Right renal cortex interstitium (tissue), 3 donors: ENCODE measurements at places on chromosomes 7 and 10.

DNA sequence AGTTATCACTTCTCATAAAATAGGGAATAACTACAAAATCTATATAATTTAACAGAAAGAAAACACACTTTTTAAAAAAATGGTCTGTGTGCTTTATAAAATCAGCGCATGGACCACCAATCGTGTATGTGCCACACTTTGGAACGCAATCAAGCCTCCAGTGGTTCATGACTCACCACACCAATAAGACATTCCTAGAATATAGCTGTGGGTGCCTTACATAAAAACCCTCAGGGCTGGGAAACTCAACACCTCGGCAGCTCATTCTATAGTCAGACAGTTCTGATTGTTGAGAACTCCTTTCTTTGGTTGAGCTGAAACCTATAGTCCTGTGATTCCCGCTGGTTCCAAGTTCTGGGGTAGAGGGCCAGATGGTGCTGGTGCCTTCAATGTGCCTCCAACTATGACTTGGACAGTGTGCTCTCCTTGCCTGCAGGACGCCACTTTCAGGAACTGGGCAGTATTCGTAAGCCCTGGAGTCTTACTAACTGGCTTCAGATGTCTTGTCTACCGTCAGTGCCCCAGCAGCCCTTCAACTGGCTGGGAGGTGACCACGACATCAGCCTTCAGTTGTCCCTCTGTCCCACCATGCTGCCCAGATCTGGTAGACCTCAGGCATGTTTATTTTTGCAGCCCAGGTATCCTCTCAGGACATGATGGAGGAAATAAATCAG is 135.7 kb upstream of the GDF10 start:
- DNase-seq = no peak

DNA sequence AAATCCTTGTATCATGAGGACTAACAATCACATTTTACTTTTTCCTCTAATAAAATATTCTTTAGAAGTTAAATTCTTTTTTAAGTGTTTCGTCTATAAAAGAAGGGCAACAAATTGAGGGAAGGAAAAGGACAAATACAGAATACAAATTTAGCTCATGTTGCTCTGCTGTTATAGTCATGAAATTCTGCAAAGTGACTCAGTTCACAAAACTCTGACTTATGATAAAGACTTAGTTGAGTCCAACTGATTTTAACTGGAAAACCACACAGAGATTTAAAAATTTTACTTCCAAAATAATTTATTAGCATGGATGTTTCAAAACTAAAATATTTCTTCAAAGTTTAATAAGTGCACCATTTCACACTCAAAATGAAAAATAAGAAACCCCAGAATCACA is 75.0 kb upstream of the GPR22 start:
- DNase-seq = no peak

- no peak for DNase-seq
These were observed 74.0 kb downstream of the POU6F2 start for GRCh38 chr7:39051707-39052106.

DNA sequence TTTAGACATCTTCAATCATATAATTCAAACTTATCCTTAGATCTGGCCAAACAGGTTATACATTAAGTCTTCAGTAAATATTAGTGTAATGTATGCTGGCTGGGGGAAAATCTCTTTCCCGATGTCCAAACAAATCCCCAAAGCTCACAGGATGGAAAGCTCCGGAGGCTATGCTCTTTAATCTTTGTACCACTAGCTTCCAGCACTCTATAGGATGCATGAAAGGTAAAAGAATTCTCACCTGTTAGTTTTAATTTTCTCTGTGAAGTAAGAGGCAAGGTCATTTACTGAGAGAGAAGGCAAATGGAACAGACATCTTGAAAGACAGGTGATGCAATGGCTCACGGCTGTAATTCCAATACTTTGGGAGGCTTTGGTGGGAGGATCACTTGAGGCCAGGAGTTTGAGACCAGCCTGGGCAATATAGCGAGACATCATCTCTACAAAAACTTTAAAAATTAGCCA is 99.8 kb upstream of the KIF5B start:
- no peak for DNase-seq

- DNase-seq = no peak
These were observed 240.4 kb downstream of the KIAA1217 start for GRCh38 chr10:24449321-24449740.

DNA sequence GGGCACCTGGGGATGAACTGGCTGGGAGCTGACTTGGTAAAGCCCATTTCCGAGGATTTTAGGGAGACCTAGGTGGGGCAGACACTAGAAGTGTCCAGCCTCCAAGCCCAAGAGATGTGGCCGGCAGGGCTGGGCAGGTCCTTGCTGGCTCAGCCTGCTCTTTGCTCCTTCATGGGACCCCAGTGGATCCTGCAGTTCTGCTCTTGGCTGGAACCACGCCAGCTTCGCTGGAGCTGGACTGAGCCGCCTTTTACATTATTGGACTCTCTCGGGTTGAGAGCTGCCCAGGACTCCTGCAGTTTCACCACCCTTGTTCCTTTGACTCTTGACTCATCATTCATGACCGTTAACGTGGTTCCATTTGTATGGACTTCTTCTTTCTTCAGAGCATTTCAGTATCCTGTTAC is 5.7 kb downstream of the PPIF start:
- no peak for DNase-seq

DNA sequence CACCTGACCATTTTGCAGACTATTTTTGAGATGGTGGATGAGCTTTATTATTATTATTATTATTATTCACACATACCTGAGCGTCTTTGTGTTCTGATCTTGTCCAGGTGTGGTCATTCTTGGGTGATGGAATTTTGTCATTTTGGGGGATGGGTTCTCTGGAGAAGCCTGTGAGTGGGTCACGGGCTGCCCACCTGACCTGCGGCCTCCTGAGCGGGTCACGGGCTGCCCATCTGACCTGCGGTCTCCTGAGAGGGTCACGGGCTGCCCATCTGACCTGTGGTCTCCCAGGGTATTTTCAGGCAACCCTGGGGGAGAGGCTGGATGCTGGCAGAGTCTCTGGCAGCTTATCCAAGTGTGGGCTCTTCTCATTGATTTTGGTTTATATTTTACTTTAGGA is 7.3 kb downstream of the SCART1 start:
- no peak for DNase-seq

- DNase-seq = no peak
These were observed 10.6 kb upstream of the GRB10 start for GRCh38 chr7:50793120-50793946.

GRCh38 chr7:148809856-148810255 is 74.2 kb downstream of the EZH2 start:
- DNase-seq = no peak

GRCh38 chr7:139023076-139023475 is 12.8 kb downstream of the ZC3HAV1L start:
- no peak for DNase-seq

DNA sequence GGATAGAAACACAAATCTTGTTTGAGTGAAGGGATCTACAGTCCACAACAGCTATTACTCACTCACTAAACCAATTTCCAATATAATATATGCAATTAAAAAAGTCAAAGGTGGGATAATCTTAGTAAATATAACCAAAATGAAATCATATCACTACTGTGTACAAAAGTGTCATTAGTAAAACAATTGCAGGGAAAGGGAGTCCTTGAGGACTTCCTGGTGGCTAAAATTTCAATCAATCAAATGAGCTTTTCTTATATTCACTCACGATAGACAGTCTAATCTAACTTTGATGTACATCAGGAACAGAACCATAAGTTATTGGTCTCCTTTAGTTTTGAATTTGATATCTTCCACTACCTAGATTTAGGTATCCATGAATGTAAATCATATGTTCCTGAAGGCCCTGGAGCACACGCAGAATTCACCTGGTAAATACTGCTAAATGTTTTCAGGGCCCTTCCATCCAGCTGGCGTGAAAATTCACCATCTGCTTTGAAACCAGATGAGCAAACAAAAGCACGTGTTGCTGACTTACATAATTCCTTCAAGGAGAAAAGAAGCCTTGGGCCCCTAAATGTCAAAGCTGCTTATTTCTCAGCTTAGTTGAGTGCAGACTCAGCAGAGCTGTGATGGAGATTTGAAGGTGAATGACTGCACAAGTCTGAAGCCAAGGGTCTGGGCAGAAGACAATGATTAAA is 159.3 kb upstream of the TMEM196 start:
- DNase-seq = no peak

DNA sequence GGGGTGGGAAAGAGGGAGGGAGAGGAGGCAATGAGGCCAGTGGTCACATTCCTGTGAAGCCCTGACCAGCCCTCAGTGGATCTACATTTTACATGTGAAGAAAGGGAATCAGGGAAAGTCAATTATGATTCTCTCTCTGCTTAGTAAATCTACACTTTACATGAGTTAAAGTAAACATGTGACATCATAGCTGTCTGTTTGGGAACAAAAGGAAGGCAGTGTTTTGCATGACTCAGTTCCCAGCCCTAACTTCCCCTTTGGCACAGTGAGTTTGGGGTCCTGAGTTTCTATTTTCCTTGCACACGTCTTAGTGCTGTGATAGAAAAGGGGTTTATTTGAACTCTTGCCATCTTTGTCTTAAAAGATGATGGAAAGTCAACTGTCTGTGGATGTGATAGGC is 615.1 kb downstream of the SDK1 start:
- no peak for DNase-seq

- no peak for DNase-seq
These were observed 661.7 kb upstream of the SORCS1 start for GRCh38 chr10:107826171-107826570.

GRCh38 chr7:139745678-139746143 is 32.1 kb downstream of the HIPK2 start:
- DNase-seq = no peak

DNA sequence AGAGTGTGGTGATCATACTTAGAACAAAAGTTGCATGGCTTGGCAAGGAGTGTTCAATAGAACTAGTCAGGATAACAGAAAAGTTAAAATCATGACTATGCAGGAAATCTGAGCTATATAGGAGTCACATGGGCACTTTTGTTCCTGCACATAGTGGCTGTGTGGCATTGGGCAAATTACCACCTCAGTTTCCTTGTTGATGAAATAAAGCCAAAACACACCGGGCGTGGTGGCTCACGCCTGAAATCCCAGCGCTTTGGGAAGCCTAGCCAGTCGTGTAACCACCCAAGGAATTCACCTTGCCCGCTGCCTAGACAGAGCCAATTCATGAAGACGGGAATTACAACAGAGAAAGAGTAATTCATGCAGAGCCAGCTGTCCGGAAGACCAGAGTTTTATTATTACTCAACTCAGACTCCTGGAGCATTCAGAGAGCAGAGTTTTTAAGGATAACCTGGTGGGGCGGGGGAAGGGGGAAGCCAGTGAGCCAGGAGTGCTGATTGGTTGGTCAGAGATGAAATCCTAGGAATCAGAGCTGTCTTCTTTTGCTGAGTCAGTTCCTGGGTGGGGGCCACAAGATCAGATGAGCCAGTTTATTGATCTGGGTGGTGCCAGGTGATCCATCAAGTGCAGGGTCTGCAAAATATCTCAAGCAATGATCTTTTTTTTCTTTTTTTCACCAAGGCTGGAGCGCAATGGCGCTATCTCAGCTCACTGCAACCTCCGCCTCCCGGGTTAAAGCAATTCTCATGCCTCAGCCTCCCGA is 6.4 kb upstream of the MKRN1 start:
- no peak for DNase-seq

DNA sequence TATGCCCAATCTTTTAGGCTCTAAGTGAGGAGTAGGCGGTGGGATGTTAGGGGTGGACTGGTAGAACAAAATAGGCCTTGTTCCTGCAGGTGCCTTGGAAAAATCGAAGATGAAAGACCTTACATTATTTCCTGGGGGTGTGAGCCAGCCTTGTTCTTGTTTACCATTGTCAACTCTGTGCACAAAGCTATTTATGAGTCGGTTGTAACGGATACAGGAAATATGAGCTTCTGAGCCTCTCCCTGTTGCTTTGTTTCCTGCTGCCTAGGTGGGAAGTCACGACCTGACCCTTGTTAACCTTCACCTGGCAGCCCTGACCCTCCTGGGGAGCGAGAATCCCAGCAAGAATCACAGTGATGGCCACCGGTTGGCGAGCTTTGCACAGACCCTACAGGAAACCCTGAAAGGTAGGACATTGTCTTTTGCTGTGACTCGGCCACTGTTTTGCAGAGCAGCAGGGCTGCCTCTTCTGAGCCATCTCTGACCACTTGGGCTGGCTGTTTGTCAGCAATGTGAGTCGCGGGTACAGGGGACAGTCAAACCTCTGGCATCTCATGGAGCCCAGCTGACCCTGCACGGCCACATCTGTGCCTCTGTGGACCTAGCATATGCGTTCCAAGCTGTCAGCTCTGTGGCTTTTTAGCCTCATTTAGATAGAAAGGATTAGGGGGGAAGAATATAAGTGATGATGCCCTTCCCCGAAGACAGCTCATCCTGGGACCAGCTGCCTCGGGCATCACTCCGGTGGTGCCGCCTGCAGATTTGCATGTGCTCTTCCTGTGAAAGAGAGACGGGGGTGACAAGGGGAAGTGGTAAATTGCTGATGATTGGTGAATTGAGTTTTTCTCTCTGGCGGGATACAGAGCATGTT is 102.1 kb upstream of the ANLN start:
- DNase-seq = no peak

DNA sequence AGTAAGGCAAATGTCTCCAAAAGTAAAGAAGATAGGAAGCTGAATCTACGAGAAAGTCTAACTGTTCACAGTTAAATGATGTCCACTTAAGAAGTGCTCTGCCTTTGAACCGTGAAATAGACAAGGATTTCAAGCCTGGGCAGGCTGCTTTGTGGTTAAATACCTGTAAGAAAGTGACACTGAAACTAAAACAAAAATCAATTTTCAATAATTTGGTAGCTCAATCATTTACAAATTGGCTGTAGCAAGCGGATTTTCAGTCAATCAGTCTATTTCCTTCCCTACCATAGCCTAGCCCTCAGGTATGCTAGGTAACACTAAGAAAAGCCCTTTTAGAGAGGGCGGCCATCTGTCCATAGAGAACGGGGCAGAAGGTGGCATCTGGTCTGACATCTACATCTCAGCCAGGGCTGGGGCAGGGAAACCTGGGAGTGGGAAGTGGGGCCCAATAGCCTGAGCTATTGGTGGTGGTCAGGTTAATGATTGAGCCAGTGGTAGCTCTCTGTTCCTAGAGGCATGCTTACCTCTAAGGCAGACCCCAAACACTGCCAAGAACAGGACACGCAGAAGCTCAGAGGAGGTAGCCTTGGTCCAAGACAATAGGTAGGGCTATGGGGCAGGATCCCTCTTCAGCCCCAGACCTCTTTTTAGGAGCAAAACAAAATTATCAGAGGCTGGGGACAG is 223.2 kb downstream of the CCSER2 start:
- no peak for DNase-seq

- DNase-seq = no peak
These were observed 185.7 kb downstream of the TFEC start for GRCh38 chr7:115844857-115845256.

GRCh38 chr10:48910548-48910947 is 29.1 kb downstream of the LRRC18 start:
- DNase-seq = no peak

DNA sequence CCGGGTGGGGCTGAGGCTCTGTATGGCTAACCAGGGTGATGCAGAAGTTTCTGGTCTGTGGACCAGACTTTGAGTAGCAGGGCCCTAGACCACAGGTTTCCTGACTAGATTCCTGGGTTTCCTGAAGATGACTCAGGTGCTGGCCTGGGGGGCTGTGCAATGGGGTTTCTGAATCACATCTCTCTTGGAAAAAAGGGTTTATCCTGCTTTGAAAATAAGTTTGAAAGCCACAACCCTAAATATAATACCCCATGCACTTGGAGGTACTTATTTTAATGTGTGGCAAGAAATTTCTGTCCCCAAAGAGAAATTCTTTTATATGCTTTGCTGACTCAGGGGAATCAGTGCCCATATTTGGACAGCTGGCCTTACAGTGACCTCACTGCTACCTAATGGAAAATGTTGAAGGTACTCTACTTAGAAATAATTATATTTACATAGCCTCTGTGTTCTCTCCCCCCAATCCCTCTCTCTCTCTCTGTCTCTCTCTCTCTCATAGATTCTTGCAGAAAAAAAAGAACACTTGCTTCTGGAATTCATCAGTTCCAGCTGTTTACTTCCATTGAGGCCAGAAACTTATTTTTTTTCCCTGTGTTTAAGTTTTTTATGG is 184.4 kb upstream of the LYZL2 start:
- no peak for DNase-seq
